Motor neuron (in vitro differentiated cells): ENCODE measurements at places on chromosomes 4 and X.
A peak's percentile ranks its signal among the peaks of the same experiment; 100 is the strongest.

DNA sequence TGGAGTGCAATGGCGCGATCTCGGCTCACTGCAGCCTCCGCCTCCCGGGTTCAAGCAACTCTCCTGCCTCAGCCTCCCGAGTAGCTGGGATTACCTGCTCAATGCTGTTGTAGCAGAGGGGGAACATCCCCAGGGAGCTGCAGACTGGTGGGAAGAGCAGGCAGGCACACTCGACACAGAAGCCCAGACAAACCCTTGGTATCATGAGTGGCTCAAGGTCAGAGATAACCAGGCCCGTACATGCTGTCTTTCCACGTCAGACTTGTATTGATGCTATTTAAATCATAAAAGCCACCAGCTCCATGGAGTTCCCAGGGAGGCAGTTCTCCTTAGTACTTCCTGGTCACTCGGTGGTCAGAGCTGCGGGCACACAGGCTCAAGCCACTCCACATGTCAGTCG, 33.2 kb downstream of the TRIML2 start:
- ATAC-seq: no peak

- ATAC-seq: no peak
Measured at GRCh38 chrX:7432901-7433300, 284.9 kb upstream of the PUDP start.

DNA sequence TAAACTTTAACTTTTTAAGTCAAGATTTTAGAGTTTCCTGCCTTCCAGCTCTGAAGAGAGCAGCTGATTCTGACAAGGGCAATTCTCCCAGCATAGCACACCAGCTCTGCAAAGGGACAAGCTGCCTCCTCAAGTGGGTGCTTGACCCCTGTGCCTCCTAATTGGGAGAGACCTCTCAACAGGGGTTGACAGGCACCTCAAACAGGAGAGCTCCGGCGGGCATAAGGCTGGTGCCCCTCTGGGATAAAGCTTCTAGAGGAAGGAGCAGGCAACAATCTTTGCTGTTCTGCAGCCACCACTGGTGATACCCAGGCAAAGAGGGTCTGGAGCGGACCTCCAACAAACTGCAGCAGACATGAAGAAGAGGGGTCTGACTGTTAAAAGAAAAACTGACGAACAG, 872.9 kb upstream of the PCDH10 start:
- ATAC-seq: no peak

DNA sequence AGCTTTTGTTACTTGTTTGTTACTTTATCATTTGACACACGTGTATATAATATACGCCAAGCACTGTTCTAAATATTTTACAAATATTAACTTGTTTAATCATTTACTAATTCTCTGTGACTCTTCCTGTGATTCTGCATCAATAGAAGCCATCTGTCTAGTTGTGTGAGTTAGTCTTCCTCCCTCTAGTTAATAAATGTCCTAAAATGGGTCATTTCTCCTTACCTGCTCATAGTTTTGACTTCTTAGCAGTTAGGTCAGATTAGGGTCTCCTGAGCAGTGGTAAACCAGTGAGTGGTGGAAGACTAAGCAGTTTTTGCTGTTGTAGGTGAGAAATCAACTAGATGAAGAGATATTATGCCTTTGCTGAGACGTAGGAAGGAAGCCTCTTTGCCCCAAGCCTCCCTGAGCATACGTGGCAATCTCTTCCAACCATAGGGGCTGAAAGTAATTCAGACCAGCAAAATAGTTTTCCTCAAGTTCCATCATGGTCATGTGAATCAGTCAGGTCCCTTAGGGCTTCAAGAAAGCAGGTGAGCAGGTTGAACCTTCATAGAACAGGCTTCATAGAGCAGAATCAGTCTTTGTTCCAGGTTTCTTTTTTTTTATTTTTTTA, 38.7 kb upstream of the THOC2 start:
- no peak for ATAC-seq

DNA sequence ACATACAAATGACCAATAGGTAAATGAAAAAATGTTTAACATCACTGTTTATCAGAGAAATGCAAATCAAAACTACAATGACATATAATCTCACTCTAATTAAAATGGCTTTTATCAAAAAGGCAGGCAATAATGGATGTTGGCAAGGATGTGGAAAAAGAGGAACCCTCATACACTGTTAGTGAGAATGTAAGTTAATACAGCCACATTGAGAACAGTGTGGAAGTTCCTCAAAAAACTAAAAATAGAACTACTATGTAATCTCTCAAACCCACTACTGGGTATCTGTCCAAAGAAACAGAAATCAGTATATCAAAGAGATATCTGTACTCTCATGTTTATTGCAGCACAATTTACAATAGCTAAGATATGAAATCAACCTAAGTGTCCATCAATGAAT, 165.9 kb upstream of the HHIP start:
- no peak for ATAC-seq

DNA sequence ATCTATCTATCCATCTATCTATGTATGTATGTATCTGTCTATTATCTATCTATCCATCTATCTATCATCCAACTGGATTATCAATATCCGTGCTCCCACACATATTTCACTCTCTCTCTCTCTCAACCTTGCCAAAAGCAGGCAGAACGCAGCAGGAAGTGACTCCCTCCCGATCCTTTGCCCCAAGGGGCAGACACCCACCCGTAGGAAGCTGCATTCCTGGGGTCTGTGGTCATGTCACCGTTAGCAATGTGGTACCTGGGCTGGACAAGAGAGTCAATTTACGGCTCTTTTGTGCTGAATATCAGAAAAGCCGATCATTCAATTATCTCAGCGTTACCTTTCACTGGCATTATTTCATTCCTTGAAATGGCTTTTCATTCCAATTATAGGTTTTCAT, 119.6 kb upstream of the PPP2R3B start:
- ATAC-seq: no peak

GRCh38 chr4:123060039-123060770, 137.8 kb upstream of the NUDT6 start:
- no peak for ATAC-seq

GRCh38 chr4:56371426-56372220, 15.7 kb downstream of the AASDH start:
- no peak for ATAC-seq

- ATAC-seq: no peak
Measured at GRCh38 chr4:158811704-158812103, 42.9 kb downstream of the FNIP2 start.

DNA sequence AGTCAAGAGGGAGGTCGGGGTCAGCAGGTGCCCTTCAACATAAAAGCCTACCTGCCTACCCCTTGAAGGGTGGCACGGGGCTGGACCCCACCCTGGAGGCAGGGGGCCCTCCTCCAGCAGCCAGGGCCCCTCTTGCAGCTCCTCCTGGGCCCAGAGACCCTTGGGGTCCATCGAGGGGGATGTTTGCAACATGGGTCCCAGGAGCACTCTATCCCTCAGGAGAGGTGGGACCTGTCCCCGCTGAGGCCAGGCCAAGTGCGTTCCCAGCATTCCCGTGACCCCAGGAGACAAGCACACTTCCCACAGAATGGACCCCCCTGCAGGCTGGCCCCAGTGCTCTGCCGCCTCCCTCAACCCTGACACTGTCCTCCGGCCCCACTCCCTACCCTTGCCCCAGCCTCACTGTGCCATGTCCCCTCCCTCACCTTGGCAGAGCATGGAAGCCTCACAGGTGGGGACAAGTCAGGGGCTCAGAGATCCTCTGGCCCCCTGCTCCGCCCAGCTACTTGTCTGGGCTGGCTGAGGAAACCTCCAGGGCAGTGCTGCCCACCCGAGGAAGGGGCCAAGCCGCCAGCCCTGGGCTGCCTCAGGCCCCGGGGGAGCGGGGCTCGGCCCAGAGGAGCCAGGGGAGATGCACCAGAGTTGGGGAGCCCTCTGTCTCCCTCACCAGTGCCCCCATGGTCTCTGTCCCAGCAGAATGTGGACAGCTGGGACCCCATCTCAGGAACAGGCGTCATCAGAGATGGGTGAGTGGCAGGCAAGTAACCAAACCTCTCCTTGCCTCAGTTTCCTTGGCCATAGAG, 2.2 kb downstream of the MXD4 start:
- ATAC-seq: no peak

DNA sequence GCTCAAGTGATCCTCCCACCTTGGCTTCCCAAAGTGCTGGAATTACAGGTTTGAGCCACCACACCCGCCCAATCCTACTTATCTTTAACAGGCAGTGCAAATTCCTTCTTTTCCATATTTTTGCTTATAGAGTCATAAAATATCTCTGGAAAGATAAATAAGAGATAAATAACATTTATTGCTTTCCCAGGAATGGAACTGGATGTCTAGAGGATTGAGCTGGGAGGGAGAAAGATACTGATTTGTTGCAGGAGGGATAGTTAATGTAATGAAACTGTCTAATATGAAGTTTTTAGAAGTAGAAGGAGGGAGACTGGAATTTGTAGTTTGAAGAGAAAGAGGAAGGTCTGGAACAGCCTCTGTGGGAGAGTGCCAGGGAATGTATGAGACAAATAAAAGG, 20.2 kb downstream of the ITGB1BP2 start:
- ATAC-seq: peak; percentile 33

DNA sequence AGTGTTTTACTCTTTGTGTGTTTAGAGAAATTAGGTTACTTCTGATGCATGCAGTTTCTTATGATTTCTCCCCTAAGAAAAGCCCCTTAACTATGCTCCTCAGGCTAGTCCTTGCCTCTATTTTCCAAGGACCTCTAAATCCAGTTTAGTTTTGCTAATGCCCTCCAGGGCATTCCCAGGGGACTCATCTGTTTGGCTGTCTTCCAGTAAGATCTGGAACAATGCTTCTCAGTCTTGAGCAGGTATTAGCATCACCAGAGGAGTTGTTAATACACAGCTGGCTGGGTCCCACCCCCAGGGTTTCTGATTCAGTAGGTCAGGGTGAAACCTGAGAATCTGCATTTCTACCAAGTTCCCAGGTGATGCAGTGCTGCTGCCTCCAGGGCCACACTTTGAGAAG, 56.9 kb downstream of the OTC start:
- no peak for ATAC-seq

- ATAC-seq: peak; percentile 51
Measured at GRCh38 chrX:16304751-16305150, 137.5 kb downstream of the MAGEB17 start.

GRCh38 chr4:3467601-3468031, 4.5 kb downstream of the DOK7 start:
- ATAC-seq: no peak

DNA sequence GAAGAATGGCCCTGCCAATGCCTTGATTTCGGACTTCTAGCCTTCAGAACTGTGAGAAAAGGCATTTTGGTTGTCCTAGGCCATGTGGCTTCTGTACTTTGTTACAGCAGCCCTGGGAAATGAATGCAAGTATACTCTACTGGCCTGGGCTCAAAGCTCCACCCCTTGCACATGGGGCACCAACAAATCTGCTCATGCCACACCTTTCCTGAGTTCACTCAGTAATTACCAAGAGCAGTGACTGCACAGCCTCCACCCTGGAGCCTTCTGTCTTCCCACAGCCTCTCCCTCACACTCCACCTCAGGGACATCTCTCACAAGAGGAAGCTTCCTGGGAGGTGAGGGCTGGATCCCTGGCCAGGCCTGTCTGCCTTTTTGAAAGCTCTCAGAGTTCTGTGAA, 29.1 kb upstream of the GAB1 start:
- peak; percentile 23 for ATAC-seq

- ATAC-seq: no peak
Measured at GRCh38 chrX:13147733-13148132, 103.3 kb upstream of the FAM9C start.

GRCh38 chrX:15952212-15952611, 97.6 kb upstream of the AP1S2 start:
- no peak for ATAC-seq

DNA sequence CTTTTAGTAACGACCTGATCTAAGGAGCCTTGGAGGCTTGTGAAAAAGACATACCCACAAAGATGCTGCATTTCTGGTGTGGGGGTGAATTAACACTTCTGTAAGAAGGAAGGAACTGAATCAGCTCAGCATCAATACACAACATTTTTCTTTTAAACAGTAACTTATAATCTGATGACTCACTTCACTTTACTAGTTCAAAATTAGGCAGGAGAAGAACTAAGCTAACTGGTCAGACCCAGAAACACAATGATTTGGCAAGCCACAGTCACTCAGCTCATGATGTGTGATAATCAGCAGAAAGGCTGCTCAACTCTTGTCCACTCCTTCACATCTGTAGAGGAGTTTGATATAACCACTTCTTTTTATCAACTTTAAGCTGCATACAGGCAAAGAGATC, 4.6 kb downstream of the MMAA start:
- no peak for ATAC-seq

DNA sequence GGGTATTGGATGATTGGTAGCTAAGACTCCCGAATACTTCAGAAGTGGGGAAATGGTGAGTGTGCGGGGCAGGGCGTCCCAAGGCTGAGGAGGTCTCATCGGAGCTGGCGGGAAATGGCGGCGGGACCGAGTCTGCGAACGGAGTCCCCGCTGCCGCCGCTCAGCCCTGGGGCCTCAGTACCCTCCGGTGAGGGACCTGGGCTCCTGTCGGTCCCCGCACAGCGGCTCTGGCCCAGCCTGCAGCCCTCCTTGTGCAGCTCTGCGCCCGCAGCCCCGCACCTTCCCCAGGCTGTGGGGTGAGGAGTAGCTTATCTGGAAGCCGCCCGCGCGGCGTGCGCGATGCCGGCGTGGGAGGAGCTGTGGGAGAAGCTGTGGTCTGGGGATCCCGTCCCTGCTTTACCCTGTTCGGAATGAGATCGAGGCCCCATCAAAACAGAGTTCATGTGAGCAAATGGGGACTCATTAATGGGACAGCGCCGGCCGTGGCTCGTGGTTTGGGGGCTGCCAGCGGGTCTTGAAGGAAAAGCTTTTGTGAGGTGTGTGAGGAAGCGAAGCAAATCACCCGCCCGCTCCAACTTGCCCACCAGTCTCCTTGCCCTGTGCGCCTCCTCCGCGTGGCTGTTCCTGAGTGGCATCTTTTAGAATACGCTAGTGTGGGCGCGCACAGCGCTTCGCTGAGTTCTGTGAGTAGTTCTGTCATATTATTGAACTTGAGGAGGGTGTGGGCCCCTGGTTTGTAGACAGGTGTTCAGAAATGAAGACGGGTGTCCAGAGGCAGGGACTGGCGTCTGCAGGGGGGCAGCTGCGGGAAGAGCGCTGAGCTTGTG, 531 bp downstream of the ZNF141 start:
- peak; percentile 19 for ATAC-seq

- ATAC-seq: no peak
Measured at GRCh38 chr4:19214591-19215186, 1037.0 kb upstream of the SLIT2 start.
